Activated CD4-positive, alpha-beta T cell treated with anti-CD3 and anti-CD28 coated beads for 24 hours (primary cell): ENCODE measurements at places on chromosomes 13 and 19.

- DNase-seq, result no peak
Measured at GRCh38 chr13:82370316-82370715, 1512.0 kb downstream of the SLITRK1 start.

DNA sequence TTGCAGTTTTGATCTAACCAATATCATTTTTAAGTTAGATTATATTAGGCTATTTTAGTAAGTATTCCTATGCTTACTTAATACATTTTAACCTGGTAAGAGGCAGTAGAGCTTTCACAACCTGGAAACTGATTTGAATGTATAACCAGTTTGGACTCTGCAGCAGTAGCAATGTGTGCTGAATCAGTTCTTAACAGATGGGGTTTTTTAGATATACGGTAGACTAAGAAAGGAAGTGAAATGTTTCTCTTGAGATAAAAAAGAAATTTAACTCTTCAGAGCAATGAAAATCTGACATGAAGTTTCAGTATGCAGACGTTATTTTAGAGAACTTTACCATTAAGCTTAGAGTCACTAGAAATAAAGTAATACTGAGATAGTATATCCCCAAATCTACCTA, 2.7 kb downstream of the NBEA start:
- DNase-seq, result no peak

DNA sequence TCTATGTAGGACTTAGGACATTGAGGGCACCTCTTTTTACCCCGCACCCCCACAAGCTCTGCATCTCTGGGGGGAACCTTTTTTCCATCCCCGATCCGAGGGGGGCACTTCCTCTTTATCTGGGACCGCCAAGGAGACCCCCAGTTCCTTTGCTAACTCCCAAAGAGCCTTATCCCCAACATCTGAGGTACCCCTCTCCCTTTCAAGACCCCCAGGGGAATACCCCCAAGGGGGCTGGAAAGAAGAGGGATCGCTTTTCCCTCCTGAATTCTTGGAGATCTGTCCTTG, 1.1 kb downstream of the TNFSF9 start:
- DNase-seq, result no peak

- no peak for DNase-seq
Measured at GRCh38 chr19:49355909-49356353, 6.3 kb downstream of the TEAD2 start.

GRCh38 chr19:49642492-49643035, 555 bp downstream of the SCAF1 start:
- no peak for DNase-seq

DNA sequence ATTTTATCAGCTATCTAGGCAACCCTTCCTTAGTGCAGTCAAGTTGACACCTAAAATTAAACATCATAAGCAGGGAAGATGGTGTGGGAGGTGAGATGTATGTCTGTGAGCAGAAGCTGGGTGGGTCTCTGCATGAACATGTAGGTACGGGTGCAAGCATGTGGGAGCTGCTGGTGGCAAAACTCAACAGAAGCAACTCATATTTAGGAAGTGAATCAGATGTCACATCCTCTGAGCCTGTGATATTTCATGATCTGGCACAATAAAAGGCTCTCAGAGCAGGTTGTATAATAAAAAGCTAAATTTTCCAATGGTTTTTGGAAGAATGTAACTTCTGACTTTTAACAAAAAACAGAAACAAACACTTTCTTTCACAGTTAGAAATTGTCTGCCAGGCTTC, 44.4 kb downstream of the C1QTNF9 start:
- DNase-seq, result no peak

DNA sequence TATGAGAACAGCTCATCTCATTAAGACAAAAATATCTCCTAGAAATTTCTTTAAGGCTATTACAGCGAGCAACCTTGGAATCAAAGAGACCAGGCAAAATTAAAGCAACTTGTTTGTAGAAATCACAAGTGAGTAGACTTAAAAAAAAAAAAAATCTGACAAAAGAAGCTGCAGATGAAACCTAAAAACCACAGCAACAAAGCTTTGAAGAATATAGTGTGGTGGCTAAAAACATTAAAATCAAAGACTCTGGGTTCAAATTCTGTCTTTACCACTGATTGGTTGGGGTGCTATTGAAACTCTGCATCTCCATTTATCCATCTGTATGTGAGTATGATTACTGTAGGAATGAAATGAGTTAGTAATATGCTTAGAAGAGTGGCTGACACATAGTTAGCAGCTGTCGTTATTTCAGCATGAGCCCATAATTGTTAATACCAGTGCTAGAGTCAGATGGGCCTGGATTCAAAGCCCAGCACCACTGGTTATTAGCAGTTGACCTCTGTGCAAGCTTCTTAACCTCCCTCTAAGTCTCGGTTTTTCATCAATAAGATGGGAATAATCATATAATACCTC, 157.6 kb downstream of the FOXO1 start:
- no peak for DNase-seq

DNA sequence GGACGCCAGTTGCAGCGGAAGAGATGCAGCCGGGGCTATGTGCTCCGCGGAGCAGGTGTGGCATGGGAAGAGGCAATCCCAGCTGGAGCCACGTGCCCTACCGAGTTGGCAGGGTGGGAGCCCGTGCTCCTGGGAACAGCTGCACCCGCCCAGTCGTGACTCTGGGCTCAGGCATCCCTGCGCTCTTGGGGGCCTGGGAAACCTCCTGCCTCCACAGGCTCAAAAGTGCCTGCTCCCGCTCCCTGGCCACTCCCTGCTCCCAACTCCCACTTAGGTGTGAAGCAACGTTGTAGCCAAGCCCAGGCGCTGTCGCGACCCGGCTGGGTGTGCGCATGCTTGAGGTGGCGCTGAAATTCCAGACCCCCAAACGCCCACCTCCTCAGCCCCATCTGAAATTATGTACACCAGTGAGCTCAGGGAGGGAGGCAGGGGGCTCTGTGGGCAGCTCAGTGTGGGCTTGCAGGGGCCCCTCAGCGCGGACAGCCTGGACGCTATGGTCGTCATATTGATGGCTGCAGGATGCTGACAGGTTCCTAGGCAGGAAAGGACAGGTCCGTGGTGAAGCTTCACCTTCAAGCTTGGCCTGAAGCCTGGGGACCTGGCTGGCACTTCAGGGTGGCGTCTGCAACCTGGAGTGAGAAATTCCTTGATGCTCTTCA, 429.9 kb downstream of the SLITRK1 start:
- DNase-seq, result no peak

- DNase-seq, result no peak
Measured at GRCh38 chr13:22549126-22549525, 631.7 kb upstream of the SGCG start.

DNA sequence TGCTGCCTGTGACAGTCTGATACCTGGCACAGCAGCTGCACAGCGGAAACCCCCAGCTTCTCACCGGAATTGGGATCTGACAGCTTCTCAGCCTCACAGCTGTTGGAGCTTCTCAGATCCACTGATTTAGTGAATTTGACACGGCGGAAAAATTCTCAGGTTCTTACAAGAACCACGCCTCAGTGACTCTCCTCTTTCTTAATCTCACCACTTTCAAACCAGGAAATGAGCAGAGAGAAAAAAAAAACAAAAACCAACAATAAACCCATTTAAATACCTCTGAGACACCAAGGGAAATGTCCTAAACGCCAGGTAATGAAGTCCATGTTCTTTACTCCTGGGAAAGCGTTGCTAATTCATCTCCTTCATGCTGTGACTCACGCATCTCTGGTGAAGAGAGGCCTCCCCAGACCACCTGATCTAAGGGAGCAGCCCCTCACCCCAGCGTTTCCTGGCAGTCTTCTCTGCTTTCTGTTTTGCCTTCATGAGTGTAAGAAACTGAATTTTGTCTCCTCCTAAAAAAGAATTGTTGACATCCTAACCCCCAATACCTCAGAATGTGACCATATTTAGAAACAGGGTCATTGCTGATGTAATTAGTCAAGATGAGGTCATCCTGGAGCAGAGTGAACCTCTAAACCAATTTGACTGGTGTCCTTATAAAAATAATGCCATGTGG, 15.9 kb upstream of the IZUMO2 start:
- no peak for DNase-seq

GRCh38 chr19:43622070-43622469, 2.6 kb upstream of the ZNF428 start:
- DNase-seq, result no peak

DNA sequence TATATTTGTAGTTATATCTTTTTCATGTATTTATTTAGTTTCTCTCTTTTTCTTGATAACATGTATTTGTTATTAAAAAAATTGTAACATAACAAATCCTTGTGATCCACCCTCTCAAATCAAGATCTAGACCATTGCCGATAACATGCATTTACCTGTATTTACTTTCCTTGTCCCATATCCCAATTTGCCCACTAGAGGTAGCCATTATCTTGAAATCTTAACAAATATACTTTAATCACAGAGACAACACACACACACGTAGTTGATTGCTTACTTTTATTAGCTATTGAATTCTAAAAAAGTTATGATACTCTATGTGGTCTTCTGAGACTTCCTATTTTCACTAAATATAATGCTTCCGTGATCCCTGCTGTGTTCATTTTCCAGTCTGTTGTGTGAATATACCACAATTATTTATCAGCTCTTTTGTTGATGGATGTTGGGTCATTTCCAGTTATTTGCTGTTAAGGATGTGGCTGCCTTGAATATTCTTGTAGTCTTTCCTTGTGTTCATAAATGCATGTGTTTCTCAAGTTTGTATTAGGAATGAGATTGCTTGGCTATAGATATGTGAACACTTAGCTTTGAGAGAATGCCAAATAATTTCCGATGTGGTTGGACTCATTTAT, 31.3 kb upstream of the ZMYM2 start:
- no peak for DNase-seq

DNA sequence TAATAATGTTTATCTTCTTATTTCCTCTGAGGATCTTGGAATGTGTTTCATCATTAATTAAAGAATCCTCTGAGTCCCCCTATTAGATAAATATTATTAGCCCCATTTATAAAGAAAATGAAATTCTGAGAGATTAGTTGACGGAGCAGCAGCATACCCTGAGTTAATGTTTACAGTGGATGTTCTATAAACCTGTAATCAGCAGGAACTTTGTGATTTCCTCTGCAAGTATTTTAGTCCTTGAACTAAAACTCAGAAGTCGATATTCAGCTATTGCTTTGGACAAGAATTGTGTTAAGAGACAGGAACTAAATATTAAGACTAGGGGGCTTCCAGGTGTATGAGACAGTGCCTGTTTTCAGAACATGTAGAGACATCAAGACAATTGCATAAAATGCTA, 243.3 kb downstream of the DCT start:
- DNase-seq, result no peak

- DNase-seq, result no peak
Measured at GRCh38 chr13:47632311-47632710, 368.8 kb downstream of the SUCLA2 start.

- DNase-seq, result no peak
Measured at GRCh38 chr19:30269638-30270037, 102.5 kb upstream of the ZNF536 start.

DNA sequence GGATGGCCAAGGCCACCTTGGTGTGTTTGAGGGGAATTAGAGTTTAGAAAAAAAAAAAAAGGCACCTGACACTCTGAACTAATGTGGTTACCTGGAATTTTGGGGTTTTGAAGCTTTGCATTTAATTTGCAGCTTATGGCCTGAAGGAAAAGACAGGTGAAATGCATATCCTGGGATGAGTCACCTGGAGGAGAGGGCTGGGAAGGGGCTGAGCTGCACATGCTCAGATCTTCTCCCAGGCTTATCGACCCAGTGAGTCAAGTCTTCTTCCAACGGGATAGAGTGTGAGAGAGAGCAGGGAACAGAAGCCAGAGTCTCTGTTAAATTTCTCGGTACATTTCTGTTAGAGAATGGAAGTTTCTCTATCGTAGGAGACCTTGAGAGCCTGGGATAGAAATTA, 29.7 kb upstream of the ALOX5AP start:
- DNase-seq, result no peak

- DNase-seq, result no peak
Measured at GRCh38 chr13:97110936-97111335, 111.2 kb upstream of the MBNL2 start.

DNA sequence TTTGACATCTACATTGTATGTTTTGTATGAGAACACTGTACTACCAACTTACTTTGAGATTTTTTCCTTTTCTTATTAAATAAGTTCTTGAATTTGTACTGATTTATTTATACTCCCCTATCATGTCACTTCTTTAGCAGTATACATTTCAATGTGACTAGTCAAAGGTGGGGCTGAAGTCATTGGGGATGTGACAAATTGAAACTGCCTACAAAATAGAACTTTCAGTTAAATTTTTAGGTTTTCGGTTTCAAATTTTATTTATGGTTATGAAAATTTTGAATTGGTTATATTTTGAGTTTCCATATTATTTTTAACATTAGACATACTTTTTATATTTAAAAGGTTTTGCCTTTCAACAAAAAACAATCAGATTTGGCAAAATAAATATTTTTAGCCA, 221.6 kb downstream of the NBEA start:
- no peak for DNase-seq

DNA sequence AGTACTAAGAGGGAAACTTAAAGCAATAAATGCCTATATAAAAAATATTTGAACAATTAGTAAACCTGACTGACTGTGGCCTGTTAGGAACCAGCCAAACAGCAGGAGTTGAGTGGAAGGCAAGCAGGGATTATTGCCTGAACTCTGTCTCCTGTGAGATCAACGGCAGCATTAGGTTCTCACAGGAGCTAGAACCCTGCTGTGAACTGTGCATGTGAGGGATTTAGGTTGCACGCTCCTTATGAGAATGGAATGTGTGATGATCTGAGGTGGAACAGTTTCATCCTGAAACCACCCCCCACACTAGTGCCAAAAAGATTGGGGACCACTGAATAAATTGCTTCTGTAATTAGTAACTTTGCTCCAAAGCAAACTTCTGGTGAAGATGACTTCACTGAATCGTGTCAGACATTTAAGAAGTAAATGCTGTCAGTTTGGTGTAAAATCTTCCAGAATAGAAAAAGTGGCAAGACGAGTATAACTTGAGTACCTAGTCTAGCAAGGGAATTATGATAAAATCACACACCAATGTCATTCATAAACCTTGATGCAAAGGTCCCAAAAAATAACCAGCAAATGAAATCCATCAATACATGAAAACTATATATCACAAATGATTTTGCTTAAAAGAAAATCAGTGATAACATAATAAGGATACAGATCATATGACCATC, 53.8 kb downstream of the SLC6A16 start:
- DNase-seq, result no peak

DNA sequence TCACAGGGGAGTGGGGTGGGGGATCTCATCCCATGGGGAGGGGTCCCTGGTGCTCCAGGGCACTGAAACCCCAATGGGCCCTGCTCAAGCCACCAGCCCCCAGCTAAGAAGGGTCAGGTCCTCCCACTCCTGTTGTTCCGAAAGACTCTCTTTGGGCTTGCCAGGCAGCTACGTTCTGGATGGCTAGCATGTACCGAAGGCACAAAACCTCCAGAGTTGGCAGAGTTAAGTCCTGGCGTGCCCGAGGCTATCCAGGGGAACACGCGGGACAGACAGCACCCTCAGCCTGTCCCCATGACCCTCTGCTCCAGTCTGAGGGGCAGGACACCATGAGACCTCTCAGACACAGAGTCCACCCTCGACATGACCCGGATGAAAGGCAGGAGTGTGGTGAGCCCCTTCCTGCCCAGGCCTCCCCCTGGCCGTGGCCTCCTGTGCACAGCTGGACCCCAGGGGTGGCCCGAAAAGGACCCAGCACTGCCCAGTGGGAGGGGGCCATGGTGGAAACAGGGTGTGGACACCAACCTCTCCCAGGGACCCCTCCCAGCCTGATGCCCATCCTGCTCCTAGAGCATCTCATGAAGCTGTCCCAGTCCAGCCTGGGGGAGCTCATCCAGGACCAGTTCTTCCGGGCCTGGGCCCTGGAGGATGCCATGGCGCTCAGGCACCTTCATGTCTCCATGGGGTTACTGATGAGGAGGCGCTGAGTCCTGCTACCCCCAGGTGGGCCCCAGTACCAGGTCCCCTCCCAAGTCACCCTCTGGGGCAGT, 53.0 kb upstream of the TPM4 start:
- DNase-seq, result no peak

GRCh38 chr19:55441692-55442321, 1.3 kb downstream of the SHISA7 start:
- no peak for DNase-seq
